ENCODE measurements at places on chromosomes 16 and 17.
A peak's percentile ranks its signal among the peaks of the same experiment; 100 is the strongest.

GRCh38 chr16:3459401-3460090 lies 16.1 kb downstream of the NAA60 start:
- DNase-seq: no peak

DNA sequence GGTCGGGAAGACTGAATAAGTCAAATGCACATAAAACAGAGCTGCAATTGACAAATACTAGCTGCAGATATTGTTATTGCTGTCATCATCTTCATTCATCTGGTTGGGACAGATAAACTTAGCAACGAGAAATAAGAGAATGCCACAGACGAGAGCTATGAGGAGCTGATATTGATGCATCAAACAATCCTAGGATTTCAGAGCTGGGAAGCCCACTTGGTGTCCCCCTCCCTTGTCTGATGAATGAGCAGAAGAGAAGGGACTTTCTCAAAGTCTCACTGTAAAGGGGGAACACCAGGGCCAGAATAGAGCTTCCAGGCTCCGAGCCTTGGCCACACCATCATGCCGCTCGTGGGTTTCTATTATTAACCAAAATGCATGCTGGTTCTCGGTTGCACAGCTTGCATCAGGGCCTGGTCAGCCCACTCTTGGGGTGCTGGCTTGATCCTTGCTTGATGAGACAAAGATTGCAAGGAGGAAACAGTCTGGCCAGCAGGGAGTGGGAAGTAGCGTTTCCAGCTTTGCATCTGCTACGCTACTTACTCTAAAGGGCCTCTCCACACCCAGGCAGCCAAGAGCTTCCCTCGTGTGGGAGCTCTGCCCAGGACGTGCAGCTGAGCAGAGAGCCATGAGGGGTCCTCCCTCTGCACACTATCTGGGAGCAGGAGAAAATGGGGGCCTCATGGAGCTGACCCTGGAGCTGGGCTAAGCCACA lies 28.4 kb upstream of the EMP2 start:
- DNase-seq: no peak

- no peak for DNase-seq
These were observed 32.5 kb downstream of the MARF1 start for GRCh38 chr16:15610369-15610871.

- DNase-seq: no peak
These were observed 19.4 kb downstream of the FAHD1 start for GRCh38 chr16:1846416-1846815.

- no peak for DNase-seq
These were observed 71.3 kb downstream of the NEUROD2 start for GRCh38 chr17:39536468-39536867.

GRCh38 chr17:17626151-17626805 lies 34.8 kb upstream of the PEMT start:
- no peak for DNase-seq

GRCh38 chr16:2518823-2519710 lies 1.1 kb upstream of the AMDHD2 start:
- DNase-seq: no peak

- peak; percentile 55 for DNase-seq
These were observed 4.5 kb downstream of the CCR7 start for GRCh38 chr17:40560592-40561293.

- no peak for DNase-seq
These were observed 469 bp downstream of the AMZ2 start for GRCh38 chr17:68248199-68248825.

All from stimulated activated CD4-positive, alpha-beta T cell treated with anti-CD3 and anti-CD28 coated beads, Interleukin-1b, Interleukin-23, amount 100 ng/mL, for 4 hours (primary cell).